Cerebellar cortex (tissue), 1 donor: ENCODE measurements at places on chromosomes 5 and 9.

- DNase-seq: no peak
Observed at GRCh38 chr5:74541381-74541781, 99.1 kb downstream of the ENC1 start.

DNA sequence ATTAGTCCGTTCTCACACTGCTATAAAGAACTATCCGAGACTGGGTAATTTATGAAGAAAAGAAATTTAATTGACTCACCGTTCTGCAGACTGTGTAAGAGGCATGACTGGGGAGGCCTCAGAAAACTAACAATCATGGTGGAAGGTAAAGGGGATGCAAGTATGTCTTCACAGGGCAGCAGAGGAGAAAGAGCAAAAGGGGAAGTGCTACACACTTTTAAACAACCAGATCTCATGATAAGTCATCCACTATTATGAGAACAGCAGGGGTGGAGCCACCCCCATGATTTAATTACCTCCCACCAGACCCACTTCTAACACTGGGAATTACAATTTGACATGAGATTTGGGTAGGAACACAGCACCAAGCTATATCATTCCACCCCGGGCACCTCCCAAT, 26.6 kb downstream of the FST start:
- no peak for DNase-seq

DNA sequence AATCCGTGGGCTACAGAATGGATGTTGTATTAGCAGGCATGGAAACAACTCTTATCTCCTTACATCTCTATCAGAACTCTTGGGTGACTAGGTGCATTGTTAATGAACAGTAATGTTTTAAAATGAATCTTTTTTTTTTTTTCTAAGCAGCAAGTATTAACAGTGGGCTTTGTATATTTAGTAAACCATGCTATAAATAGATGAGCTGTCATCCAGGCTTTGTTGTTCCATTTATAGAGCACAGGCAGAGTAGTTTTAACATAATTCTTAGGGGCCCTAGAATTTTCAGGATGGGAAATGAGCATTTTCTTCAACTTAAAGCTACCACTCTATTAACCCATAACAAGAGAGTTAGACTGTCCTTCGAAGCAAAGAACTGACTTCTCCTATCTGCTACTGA, 233.7 kb upstream of the ADAMTSL1 start:
- DNase-seq: no peak

DNA sequence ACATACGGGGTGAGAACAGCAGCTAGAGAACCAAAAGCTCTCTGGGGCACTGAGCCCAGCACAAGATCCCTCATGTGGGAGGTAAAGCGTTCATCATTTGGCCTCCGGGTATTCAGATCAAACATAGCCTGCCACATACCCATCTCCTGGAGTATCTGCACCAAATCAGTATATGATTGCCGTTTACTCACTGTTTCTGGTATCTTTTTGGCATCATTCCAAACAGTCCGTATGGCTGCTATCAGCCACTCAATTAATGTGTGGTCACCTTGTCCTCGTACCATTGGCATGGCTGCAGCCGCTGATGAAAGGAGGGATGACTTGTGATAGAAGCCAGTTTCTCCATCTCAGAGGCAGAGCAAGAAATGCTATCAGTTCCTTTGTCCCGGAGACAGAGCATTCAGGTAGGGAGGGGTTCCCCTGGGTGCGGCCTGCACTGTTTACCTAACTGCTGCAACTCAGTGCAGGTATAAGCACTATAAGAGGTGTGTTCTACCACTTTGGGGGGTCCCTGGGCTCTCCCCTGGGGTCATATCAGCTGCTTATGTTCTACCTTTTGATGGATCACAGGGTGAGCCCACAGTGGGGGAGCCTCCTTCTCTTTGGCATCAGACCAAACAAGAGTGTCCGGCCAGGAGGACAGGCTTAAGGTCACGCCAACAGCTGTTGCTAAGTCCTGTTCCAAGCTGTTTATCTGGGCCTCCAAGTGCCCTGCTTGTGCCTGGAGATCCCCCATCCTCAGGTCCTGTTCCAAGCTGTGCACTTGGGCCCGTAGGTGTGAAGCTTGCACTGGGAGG, 9.4 kb downstream of the DMAC1 start:
- DNase-seq: no peak

DNA sequence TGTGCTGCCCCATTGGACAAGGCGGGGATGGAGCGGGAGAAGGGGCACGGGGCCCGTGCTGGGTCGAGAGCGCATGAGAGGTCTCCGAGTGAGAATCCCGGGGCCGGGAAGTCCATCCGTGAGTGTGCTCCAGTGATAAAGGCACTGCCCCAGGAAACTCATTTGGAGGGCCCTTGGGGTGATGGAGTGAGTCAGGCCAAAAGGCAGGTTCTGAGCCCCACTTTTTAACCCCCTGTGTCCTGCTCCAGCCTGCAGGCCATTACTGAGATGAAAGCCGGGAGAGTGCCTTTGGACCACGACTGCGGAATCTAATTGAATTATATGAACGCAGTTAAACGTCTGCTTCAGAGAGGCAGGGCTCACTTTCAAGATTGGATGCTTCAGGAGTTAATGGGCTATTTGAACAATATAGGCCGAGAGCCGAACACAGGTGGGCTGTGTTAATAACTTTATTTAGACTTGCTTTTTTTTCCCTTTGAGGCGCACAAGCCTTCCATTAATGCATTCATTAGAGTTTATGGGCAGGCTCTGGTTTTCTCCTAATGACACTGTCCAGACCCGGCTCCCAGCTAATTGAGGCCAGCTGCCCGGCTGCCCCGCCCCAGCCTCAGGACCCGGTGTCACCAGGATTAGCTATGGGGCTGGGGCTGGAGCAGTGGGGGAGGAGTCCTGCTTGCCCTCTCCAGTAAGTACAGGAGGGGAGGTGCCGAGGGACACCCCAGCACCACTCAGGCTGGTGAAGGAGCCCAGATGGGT, 79.1 kb upstream of the LMX1B start:
- DNase-seq: peak; percentile 90

- DNase-seq: no peak
Observed at GRCh38 chr9:103301051-103301450, 305.9 kb downstream of the CYLC2 start.

- peak; percentile 32 for DNase-seq
Observed at GRCh38 chr5:151924564-151925301, at the start of gene GLRA1. GLRA1 (minus strand) TSS chr5:151924851; CDS start chr5:151924549, 302 bp downstream.

DNA sequence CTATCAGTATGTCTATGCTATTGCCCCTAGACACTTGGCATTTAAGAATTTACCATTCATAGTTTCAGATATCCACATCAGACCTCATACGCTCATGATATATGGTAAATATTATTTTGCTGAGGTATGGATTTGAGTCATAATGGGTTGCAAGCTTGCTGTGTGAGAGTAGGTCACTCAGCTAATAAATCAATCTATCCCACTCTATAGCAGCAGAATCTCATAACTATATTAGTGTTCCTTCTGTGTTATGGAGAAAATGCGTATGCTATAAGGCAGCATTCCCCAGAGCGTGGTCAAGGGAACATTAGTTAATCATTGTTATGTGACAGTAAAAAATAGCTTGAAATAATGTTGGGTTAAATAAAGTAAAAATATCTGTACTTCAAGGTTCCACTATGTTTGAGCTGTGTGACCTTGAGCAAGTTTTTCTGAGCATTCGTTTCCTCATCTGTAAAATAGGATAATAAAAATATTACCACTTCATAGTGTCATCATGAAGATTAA, 7.7 kb downstream of the TRIM32 start:
- no peak for DNase-seq

DNA sequence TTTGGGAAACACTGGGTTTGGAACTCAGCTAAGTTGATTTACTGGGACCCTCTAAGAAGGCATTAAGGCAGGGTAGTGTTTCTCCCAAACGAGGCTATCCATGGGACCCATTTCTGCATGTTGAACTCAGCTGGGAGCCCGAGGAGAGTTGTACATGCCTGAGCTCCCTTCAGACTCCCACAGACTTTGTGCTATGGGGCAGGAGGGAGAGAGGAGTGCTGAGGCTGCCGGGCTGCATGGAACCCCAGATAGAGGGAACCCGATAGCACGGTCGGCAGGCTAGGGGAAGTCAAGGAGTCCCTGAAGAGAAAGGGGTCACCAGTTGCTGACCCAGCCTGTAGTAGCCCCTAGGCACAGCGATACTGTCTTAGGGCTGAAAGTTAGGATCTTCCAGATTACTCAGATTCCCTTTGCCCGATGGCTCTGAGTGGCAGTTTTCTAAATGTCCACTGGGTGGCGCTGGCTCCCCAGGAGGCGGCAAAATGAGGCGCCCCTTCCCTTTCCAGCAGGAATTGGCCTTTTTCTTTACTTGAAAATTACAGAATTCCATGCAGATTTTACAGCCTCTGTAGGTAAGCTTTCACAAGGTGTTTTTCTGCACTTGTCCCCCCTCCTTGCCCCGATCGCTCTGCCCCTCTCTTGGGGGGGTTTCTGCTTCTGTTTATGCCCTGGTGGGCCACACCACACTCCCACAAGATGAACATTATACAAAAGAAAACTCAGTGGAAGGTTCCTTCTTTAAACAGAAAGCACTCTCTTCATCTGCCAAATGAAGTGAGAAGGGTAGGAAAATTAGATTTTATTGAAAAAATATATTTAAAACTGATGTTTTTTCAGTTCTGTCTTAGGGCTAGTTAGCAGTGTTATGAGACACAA, 17.8 kb downstream of the NANS start:
- peak; percentile 73 for DNase-seq

DNA sequence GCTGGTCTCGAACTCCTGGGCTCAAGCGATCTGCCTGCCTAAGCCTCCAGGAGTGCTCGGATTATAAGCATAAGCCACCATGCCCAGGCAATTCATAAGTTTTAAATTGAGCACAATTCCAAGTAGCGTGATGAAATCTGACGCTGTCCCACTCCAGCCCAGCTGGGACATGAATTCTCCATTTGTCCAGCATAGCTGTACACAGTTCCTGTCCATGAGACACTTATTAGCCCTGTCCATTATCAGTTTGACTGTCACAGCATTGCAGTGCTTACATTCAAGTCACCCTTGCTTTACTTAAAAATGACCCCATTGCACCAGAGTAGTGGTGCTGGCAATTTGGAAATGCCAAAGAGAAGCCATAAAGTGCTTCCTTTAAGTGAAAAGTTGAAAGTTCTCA, 7.6 kb upstream of the SLC30A5 start:
- DNase-seq: no peak

DNA sequence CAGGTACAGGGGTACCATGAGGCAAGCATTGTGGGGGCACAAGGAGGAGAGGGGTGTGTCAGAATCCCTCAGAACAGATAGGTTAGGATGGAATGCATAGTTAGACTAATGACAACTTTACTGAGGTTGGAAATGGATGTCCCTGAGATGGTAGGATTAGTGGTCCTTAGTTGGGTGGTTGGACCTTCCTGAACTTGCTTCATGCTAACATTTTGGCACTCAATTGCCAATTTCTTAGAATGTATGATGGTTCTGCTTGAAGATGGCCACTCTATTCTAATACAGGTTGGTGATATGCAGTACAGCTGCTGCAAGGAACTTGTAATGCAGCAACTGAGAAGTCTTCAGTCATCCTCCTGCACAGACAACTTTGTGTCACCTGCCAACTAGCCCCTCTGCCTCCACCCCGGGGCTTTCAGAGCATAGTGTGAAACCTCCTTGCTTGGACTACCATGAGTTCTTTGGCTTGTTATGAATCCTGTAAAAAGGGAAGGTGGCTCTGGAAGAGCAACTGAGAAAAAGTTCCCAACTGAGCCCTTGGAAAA, 5.4 kb downstream of the CCNI2 start:
- DNase-seq: no peak

GRCh38 chr9:98836206-98836605, 28.7 kb downstream of the GALNT12 start:
- no peak for DNase-seq

DNA sequence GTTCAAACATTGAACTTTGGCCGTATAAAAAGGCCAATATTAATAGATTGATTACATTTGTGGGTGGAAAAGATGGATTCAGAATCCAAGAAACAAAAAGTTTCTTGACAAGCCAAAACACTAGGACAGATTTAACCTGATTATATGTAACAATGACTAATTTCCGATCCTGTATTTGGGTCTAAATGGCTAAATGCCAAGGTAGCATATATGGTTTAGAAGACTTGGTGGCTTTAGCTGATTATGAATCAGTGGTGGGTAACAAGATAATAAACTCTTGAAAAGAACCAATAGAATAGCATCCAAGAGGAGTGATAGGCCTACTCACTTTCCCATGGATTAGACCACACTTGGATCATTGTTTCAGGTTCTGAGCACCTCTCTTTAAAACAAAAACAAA, 21.8 kb upstream of the ANP32B start:
- DNase-seq: no peak

GRCh38 chr9:116592970-116593369, 94.1 kb upstream of the TRIM32 start:
- no peak for DNase-seq

DNA sequence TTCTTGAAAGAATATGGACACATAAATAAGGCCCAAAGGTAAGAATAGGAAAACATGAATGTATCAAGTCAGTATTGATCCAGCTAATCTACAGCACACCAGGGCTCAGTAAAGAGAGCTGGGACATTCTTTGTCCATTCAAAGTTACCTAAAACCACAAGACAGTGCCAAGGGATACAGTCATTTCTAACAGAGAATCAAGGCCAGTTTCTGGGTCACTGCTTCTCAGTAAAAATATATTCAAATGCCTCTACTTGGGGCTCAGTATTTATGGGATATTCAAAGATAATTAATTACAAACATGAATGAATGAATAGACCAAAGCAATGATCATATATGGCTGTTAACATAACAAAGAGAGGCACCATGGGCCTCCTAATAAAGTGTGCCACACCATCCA, 34.9 kb downstream of the MTMR12 start:
- no peak for DNase-seq

GRCh38 chr5:150848271-150848670, 1.9 kb downstream of the IRGM start:
- no peak for DNase-seq

GRCh38 chr9:91415290-91415689, 8.3 kb downstream of the NFIL3 start:
- no peak for DNase-seq

DNA sequence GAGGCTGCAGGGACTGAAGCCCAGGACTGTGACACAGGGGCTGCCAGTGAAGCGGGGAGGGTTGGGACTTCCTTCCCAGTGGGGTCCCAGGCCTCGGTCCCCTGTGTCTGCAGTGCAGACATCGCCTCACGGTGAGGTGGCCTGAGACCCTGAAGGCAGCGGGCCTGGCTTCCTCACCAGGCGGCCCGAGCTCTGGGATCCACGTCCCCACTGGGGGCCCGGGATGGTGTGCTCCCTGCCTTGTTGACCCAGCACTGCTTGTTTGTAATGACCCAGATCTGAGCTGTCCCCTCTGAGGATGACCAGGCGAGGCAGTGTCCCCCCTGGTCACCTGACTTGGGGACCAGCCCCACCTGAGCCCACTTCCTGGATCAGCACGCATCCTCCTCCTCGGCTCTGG, 53.1 kb downstream of the COL5A1 start:
- no peak for DNase-seq

- DNase-seq: peak; percentile 11
Observed at GRCh38 chr5:55220433-55221185, 6.5 kb downstream of the MCIDAS start.

DNA sequence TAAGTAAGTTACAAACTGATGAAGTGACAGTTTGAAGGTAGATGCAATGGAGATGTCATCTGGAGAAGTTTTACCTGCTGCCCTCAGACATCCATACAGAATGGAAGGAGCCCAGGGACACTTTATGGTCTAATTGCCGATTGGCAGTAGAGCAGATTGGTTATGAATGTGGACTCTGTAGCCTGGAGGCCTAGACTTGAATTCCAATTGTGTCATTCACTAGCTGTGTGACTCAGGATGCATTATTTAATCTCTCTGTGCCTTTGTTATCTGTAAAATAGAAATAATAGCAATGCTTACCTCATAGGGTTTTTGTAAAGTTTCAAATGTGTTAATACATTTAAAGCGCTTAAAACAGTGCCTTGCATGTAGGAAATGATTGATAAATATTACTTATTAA, 5.2 kb upstream of the TCERG1 start:
- no peak for DNase-seq

GRCh38 chr5:136675769-136676168, 310.4 kb upstream of the TRPC7 start:
- DNase-seq: no peak
